ENCODE measurements at places on chromosomes 13 and 19. TPM values are rescaled to one million over a fixed set of nuclear protein-coding genes. Genes with fewer than 3 reads are reported as not detected.

The ATP4A gene
- total RNA-seq = 0.50 TPM

The STOML3 gene
- total RNA-seq = not detected

The LHB gene
- total RNA-seq = not detected

The ZNF229 gene
- 3.0 TPM for total RNA-seq

The SIGLEC7 gene
- total RNA-seq = not detected

The PRR22 gene
- total RNA-seq = 2.1 TPM

The SIGLEC5 gene
- not detected for total RNA-seq

The NANOS2 gene
- total RNA-seq = not detected

The NMRK2 gene
- 86.2 TPM for total RNA-seq

The NXNL1 gene
- total RNA-seq = not detected

The CGB2 gene
- 0.71 TPM for total RNA-seq

The SOX1 gene
- total RNA-seq = 0.11 TPM

The TMIGD2 gene
- total RNA-seq = 0.38 TPM

The JSRP1 gene
- total RNA-seq = 1.7 TPM

The TGFBR3L gene
- total RNA-seq = 4.3 TPM

The RFPL4AL1 gene
- not detected for total RNA-seq

The NKPD1 gene
- total RNA-seq = 0.38 TPM

The CYP4F2 gene
- not detected for total RNA-seq

The TSSK6 gene
- 3.6 TPM for total RNA-seq

The RABAC1 gene
- total RNA-seq = 124 TPM

The ZNF600 gene
- total RNA-seq = 5.9 TPM

The AMER2 gene
- total RNA-seq = 0.57 TPM

The F7 gene
- total RNA-seq = 0.67 TPM

The WTIP gene
- 15.4 TPM for total RNA-seq

The SLC1A6 gene
- 14.0 TPM for total RNA-seq

The RNF225 gene
- total RNA-seq = 1.2 TPM

The KASH5 gene
- 0.19 TPM for total RNA-seq

The IZUMO2 gene
- 0.94 TPM for total RNA-seq

The UBE2L5 gene
- total RNA-seq = 0.21 TPM

The MRPS12 gene
- total RNA-seq = 79.0 TPM

The FSTL3 gene
- 7.5 TPM for total RNA-seq

The OXGR1 gene
- 0.25 TPM for total RNA-seq

The ZNF524 gene
- 5.4 TPM for total RNA-seq

The PLPPR3 gene
- 71.7 TPM for total RNA-seq

The ZNF491 gene
- total RNA-seq = 0.84 TPM

The FCAR gene
- total RNA-seq = not detected

The LGALS7B gene
- total RNA-seq = not detected

The FUT3 gene
- total RNA-seq = 0.63 TPM

The NLRP12 gene
- total RNA-seq = 1.9 TPM

The UPK1A gene
- 0.61 TPM for total RNA-seq

The SMIM44 gene
- not detected for total RNA-seq

The NKG7 gene
- not detected for total RNA-seq

The ZNF99 gene
- not detected for total RNA-seq

The TMEM38A gene
- total RNA-seq = 9.8 TPM

The MFSD12 gene
- total RNA-seq = 59.6 TPM

The CHST8 gene
- 10.8 TPM for total RNA-seq

The KLK14 gene
- total RNA-seq = 1.2 TPM

The OBI1 gene
- total RNA-seq = 14.3 TPM
